Hematopoietic multipotent progenitor cell treated with erythropoietin and hydrocortisone succinate and interleukin-3 and kit ligand, for 15 days (in vitro differentiated cells): ENCODE measurements at places on chromosomes 5 and 9.

GRCh38 chr5:102624405-102624804, 125.6 kb upstream of the SLCO6A1 start:
- DNase-seq, result no peak

- no peak for DNase-seq
Observed at GRCh38 chr5:84249918-84250630, 134.6 kb downstream of the EDIL3 start.

GRCh38 chr5:10826971-10827370, 65.9 kb upstream of the DAP start:
- DNase-seq, result no peak

DNA sequence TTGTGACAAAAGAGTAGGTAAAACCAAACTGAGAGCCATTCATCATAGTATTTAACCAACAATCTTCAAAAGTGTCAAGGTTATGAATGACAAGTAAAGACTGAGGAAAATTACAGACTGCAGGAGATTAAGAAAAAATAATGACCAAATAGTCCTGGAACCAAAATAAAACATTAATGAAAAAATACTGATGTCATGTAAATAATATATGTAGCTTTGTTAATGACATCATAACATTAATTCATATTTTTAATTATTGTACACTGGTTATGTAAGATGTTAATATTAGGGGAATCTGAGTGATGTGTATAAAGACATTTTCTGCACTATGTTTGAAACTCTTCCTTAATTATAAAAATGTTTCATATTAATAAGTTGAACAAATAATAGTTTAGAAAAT, 436.7 kb downstream of the CYLC2 start:
- DNase-seq, result no peak

- no peak for DNase-seq
Observed at GRCh38 chr9:76730801-76731200, 33.4 kb upstream of the PCA3 start.
